ENCODE measurements at places on chromosomes 12 and 14.

DNA sequence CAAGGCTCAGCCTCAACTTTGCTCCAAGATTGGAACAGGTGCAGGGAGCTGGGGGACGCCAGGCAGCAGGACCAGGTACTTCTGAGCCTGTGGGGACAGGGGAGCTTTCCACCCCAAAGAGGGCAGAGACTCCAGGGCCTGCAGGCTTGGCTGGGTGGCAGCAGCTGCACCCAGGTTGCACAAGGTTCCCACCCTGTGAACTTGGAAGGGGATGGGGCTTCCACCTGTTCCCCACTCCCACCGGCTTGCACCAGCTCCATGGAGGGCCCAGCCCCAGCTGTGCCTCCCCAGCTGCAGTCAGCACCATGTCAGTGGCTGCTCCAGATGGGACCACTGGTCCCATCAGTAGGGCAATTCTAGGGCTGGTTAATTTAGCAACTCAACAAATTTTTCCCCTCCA is 114.0 kb upstream of the CDKN3 start:
- no peak for DNase-seq

DNA sequence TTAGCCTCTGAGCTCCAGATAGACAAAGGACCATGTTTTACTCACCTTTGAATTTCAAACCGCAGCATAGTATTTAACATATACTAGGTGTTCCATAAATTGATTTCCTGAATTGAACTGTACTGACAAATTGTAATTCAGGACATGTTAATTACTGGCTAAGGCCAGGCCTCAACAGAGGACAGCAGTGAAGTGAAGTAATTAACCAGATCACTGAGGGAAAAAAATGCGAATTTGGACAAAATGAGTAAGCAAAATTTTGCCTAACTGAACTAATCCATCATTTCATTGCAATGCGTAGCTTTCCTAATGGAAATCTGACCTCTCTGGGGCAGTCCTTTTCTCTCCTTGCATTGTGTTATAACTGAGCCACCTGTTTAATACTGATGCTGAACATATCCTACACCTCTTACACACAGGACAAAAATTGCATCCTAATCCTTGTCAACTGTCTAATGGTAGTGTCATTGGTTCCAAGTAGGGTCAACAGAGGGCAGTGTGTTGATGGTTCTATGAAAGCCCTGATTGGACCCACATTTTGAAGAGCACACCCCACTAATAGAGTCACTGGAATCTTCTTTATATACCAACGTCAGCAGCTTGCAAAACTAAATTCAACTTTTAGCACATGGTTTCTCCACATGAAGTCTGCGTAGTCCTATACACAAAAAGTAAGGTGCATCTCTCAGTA is 148.4 kb downstream of the SLC25A21 start:
- DNase-seq, result no peak

- no peak for DNase-seq
Measured at GRCh38 chr12:3527181-3527580, 36.2 kb downstream of the PRMT8 start.

- no peak for DNase-seq
Measured at GRCh38 chr14:73007835-73008234, 19.1 kb downstream of the ZFYVE1 start.

- no peak for DNase-seq
Measured at GRCh38 chr14:50704454-50705010, 36.4 kb upstream of the SAV1 start.

GRCh38 chr14:59483363-59483762 is 845 bp downstream of the L3HYPDH start:
- DNase-seq, result peak; percentile 5

GRCh38 chr12:127275416-127275815 is 991.6 kb upstream of the TMEM132C start:
- no peak for DNase-seq

GRCh38 chr12:21992823-21993222 is 51.6 kb upstream of the ABCC9 start:
- no peak for DNase-seq

DNA sequence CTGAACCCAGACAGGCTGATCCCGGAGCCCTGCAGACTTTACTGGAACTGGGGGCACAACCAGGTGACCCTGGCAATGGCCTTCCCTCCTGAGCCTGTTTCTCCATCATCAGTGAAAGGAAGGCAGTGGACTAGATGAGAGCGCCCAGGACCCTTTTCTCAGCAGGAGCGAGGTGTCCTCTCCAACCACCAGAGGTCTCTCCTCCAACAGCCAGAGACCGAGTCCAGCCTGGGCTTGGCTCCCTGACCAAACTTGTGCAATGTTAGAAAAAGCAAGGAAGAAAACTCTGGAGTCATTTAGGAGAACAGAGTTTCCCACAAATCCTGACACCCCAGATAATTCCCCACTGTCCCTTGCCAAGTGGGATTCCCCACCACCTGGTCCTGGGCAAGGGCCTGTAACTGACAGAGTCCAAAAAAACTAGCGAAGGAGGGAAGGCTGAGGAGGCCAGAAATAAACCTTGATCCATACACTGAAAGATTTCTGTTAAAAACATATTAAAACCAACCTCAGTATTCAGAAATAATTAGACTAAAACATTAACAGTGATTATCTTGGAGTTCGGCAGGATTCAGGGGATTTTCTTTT is 9.0 kb downstream of the RPS6KL1 start:
- DNase-seq, result no peak

DNA sequence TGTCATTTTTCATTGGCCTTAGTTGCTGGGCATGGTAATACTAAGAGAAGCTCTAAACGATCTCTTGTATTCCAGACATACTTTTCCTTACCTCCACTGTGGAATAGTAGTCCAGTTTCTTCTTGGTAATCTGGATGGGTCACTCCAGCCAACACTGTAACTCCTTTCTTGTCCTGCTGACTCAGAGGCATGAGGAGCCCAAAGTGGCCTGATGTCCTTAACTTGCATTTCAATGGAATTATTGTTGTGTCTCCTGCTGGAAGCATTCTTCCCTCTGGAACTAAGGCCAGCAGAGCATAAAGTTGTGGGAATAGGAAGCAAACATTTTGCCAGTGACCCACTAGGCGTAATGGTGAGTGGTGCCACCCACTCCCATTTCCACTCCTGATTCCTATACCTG is 33.1 kb downstream of the DAAM1 start:
- DNase-seq, result no peak

GRCh38 chr14:73209953-73210352 is 27.4 kb upstream of the PAPLN start:
- DNase-seq, result no peak

GRCh38 chr12:113276946-113277500 is 55.8 kb downstream of the TPCN1 start:
- DNase-seq, result no peak

DNA sequence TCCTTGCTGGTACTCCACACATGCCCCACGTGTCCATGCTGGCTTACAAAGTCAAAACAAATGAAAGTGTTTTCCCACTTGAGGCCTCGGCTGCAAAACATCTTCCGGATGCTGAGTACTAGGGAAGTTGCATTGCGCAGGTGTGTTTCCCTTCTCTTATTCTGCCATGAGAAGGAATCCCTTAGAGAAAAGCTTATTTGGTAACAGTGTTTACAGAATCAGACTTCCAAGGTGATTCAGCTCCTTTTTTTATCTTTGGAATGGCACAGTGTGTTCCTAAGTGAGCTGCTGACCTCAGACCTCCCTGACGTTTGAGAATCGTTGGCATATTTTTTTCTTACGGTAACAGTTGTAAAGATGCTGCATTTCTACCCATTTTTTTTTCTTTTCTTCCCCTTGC is 211.3 kb downstream of the ESR2 start:
- DNase-seq, result no peak

GRCh38 chr12:77062846-77063461 is 2.4 kb downstream of the E2F7 start:
- DNase-seq, result no peak

DNA sequence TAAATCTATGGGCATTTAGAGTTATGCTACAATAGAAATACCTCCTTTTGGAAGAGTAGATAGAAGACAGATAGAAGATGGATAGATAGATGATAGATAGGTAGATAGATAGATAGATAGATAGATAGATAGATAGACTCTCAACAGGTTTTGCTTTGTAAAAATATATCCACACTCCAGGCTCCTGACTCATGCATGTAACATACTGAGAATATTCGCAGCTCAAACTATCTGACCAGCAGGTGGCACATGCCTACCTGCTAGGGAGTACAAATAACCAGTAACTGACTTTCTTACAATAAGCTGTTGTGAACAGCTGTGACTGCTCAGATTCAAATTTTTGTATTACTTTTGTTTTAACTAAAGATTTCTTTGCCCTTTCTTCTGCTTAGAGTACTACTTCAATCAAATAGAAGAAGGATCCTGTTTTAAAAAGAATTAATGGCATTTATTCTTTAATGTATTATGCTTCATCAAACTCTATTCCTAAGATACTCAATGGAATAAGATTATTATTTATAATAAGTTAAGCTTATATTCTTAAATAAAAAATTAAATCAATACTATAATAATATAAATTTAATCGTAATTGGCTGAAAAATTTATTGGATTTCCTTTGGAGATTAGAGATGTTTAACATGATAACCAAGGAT is 15.8 kb upstream of the CPNE8 start:
- DNase-seq, result no peak

DNA sequence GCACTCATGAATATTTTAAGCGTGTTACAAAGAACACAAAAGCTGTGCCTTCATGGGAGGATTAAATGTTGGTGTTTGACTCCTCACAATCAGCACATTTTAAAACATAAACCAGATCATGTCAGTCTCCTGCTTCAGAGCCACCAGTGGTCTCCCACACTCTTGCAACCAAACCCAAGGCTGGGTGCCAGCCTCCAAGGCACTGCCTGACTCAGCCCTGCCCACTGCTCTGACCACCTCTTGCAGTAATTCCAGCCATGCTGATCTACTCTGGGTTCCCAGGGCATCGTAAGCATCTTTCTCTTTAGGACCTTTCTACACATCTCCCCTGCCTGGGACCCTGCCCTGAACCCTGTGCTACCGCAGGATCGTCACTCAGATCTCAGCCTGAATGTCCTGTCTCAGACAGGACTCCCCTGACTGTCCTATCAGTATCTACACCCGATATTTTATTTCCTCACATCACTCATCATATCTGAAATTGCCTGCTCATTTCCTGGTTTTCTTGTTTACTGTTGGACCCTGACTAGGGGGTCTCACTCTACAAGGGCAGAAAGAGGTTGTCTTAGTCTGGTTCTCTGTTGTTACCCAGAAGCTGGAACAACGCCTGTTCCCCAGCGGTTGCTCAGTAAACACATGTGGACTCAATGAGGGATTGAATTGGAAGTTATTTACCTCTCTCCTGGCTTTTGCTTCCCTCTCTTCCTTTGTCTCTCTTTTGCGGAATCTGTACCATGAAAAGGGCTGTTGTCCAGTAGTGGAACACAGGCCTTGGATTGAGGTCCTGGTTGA is 449.8 kb downstream of the RAD51B start:
- no peak for DNase-seq

- peak; percentile 22 for DNase-seq
Measured at GRCh38 chr14:81435391-81436295, 35.5 kb upstream of the STON2 start.

- no peak for DNase-seq
Measured at GRCh38 chr12:38424436-38424835, 107.9 kb downstream of the ALG10B start.

DNA sequence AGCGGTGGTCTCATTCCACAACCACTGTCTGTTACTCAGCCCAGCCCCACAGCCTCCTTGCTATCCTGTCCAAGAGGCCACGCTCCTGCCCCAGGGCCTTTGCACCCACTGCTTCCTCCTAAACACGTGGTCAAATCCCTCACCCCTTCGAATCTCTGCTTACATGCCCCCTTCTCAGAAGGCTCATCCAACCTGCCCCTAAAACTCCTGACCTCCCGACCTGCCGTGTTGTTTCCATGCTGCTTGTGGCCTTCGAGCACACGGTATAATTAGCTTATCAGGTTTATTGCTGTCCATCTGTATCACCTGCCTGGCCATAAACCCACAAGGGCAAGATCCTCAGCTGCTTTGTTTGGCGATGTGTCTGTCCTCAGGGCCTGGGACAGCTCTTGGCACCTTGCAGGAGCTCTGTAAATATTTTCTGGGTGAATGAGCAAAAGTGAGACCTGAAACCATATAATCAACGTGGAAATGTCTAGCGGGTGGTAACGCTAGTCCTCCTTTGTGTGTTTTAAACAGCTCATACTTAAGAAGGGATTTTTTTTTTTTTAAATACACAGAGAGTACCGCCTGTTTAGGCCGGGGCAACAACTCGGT is 36.0 kb downstream of the SCARB1 start:
- DNase-seq, result no peak

DNA sequence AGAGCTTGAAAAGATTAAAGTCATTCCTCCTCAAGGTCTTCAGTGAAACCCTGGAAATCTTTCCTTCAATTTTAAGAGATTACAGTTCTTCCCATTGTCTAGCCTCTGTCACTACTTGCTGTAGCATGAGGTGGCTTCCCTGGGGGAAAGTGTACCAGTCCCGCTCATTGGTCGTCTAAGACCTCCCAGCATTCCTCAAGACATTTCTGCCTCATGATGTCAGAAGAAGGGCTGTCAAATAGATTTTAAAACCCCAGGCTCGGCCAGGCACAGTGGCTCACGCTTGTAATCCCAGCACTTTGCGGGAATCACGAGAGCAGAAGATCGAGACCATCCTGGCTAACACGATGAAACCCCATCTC is 46.7 kb downstream of the SMUG1 start:
- DNase-seq, result no peak

DNA sequence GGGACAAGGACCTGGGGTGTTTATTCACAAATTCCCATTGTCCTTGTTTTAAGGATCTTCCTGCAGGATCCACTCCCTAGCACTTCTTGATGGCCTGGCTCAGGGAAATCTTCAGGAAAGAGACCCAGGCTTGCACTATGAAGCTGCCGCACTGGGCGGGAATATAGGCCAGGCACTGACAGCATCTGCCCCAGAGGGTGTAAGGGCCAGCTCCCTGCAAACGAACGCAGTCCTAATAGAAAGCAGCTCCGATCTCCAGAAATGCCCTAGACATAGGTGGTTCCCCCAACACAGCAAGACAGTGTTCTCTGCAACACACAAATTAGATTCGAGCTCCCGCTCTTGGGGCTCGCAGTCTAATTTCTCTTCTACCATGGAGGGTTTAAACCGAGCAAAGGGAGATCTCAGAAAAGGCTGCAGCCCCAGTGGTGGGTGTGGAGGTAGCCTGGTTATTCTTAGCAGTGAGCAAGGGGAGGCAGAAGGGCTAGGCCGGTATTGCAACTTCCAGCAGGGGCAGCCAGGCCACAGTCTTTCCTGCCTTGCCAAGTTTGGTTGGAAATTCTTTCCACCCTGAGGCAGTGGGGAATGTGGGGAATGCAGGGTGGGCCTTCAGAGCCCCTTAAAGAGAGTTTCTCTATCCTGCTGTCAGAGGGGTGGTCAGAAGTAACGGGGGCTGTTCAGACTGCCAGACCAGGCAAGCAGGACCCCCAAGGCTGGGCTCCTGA is 16.1 kb upstream of the WSCD2 start:
- no peak for DNase-seq

GRCh38 chr14:33529787-33530757 is 420.8 kb downstream of the EGLN3 start:
- DNase-seq, result no peak
